ENCODE measurements at places on chromosomes 11 and 22.

GRCh38 chr11:13891911-13892310 is 70.6 kb upstream of the SPON1 start:
- no peak for DNase-seq

- DNase-seq: peak; percentile 18
These were observed 1.1 kb upstream of the CD6 start for GRCh38 chr11:60970369-60970774.

DNA sequence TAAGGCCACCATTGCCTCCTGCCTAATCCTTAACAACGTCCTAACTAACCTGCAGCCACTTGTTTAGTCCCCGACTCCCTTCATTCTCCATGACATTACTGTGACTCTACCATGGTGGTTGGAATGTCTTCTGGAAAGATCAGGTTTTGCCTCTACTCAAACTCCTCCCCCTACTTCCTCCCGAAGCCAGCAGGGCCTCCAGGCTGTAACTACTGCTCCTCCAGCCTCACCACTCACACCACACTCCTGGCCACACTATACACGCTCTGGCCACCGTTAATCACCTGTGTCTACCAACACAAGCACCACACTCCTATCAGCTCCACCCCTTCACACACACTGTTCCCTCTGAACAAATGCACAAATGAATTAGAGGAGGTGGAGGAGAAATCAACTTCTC is 69.2 kb downstream of the PACSIN2 start:
- DNase-seq: no peak

- DNase-seq: no peak
These were observed 854 bp downstream of the ABCC8 start for GRCh38 chr11:17475666-17476316.

Data from SK-N-DZ (cell line).